ENCODE measurements at places on chromosomes 5 and 9.

DNA sequence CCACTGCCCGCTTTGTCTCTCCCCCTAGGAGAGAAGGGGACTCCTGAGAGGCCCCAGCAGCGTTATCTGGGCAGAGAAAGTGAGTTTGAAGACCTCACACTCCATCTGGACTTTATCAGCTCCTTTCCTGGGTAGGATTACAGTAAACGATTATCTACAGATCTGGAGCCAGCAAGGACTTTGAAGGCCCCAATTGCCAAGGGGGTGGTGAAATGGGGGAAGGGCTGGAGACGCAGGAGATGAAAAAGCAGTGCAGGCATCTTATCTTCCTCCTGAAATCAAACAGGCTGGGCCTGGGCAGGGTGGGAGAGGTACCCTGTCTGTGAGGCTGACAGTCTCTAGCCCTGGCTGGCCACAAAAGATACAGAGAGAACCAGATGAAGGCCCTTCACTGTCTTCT, 105.8 kb upstream of the MSX2 start:
- DNase-seq: no peak

GRCh38 chr5:176542596-176543427, 5.6 kb upstream of the RNF44 start:
- peak; percentile 20 for DNase-seq

GRCh38 chr9:1434052-1434767, 384.1 kb downstream of the DMRT2 start:
- DNase-seq: no peak

DNA sequence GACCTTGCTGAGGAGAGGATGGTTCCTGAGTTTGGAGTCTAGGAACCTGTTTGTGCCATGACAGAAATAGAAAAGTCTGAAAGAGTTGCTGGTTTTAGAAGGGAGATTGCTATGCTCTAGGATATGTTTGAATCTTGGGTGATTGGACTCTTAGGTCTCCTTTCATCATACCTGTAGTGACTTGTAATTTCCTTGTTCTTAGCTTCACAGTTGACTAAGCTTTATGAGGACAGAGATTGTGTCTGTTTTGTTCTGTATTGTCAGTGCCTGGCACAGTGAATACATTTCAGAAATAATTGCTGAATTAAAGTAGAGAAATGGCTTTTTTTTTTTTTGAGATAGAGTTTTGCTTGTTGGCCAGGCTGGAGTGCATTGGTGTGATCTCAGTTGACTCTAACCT, 31.5 kb downstream of the GAPVD1 start:
- DNase-seq: no peak

DNA sequence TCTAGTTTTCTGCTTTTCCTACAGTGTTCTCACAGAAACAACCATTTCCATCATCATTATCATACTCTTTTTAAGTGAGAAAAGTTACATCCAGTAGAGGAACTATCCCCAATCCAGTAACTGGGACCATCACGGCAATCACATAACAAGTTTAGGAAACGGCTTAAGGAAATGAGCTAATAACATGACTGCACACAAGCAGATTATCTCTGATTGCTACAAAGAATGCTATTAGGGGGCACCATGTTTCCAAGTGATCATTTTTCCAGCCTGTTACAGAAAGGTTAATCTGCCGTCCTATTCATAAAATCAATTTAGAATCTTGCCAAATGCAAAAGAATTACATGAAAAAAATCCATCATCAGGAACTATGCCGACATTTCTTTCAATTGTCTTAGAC, 94.6 kb downstream of the EFNA5 start:
- DNase-seq: no peak

GRCh38 chr5:123204251-123204650, 115.2 kb downstream of the PRDM6 start:
- no peak for DNase-seq

GRCh38 chr5:26805076-26805475, 233.3 kb downstream of the CDH9 start:
- DNase-seq: no peak

GRCh38 chr5:33146881-33147280, 293.9 kb upstream of the TARS1 start:
- no peak for DNase-seq

- no peak for DNase-seq
Measured at GRCh38 chr9:86664603-86665002, 282.7 kb downstream of the GAS1 start.

DNA sequence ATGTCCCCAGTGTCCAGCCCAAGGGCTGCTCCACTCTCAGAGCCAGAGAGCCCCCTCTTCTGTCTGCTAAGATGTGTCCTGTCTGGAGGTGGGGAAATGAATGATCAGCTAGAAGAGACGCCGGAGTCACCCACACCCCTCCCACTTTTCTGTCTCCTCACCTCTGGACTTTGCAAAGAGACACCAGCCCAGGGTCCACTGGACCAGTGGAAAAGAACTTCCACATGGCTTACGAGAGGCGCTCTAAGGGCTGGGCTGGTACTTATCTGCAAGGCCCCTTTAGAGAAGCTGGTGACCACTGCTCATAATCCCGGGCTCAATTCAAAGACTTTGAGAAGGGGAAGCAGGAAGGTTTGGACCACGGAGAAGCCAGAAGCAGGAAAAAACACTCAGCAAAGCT, 9.2 kb downstream of the NR5A1 start:
- no peak for DNase-seq
